Ovary (tissue), 10 donors: ENCODE measurements at places on chromosomes 5 and 9. TPM values are rescaled to one million over a fixed set of nuclear protein-coding genes. Genes with fewer than 3 reads are reported as not detected.

GRCh38 chr5:82745016-82745415, 332.2 kb downstream of the TMEM167A start:
- DNase-seq: no peak

DNA sequence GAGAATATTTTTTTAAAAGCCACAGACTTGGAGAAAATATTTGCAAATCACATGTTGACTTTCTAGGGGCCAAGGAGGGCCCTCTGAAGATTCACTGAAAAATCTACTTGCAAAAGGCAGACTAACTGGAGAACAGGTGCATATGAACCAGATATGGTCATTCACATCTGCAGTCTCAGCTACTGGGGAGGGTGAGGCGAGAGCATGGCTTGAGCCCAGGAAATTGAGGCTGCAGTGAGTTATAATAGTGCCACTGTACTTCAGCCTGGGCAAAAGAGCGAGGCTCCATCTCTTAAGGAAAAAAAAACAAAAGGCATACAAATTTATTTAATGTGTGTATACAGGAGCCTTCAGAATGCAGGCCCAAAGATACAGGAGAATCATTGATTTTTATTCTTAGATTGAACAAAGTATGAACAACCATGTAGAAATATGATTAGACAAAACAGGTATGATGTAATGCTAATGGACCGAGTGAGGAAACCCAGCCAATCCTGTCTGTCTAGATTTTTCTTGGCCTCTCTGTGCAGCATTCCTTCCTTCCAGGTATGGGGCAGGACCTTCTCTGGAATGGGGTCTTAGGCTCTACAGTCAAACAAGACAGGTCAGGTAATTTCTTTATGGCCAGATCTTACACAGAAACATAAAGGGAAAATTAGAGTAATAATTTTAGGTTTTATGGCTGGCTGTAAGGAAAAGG, 15.3 kb upstream of the SLC27A6 start:
- no peak for DNase-seq

DNA sequence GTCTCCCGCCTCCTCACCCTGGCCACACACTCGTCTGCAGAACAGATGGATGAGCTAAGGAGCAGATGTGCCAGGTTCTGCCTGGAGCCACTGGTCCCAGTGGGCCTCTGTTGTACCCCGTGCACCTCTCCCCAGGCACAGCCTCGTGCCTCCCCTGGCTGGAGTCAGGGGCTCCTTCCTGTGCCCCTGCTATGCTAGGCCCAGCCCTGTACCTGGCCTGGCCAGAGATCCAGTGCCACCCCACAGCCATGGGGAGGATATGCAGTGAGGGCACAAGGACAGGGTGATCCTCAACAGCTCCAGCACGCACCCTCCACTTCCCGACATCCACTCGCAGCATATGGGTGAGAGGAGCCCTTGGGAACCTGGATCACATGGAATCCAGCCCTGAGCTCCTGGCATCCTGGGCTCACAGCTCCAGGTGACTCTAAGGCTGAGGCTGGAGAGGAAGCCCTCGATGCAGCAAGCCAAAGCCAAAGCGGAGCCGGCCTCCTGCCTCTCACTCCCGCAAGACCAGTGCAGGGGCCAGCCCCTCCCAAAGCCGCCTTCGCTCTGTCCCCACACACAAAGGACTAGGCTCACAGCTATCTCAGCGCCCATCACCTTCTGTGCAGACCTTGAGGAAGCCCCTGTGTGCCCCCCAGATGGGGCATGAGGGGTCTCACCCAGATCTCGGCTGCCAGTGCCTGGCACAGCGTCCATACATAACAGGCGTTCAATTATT, 23.7 kb upstream of the ADAMTS2 start:
- no peak for DNase-seq

GRCh38 chr5:135319928-135320606, 79.0 kb downstream of the MACROH2A1 start:
- peak; percentile 6 for DNase-seq

DNA sequence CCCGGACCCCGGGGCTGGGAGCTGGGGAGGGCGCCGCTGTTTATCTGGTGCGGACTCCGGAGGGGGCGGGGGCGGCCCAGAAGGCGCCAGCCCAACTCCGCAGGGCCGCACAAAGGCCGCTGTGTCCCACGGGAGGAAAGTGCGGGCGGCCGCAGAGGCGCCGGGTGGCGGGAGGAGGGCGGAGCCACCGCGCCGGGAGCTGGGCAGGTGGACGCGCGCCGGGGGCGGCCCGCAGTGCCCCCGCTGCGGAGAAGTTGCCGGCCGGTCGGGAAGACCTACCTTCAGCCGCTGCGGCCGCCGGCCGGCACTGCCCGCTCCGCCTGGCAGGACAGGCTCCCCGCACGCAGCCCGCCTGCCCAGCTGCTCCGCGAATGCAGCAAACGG, 43.6 kb downstream of the NACC2 start:
- DNase-seq: no peak

Gene AGTPBP1
- total RNA-seq: 11.8 TPM

Gene SPINK13
- not detected for total RNA-seq

Gene HAVCR2
- total RNA-seq: 4.9 TPM

GRCh38 chr5:104370523-104370922, 807.9 kb upstream of the NUDT12 start:
- DNase-seq: no peak

Gene ANAPC2
- 53.9 TPM for total RNA-seq

DNA sequence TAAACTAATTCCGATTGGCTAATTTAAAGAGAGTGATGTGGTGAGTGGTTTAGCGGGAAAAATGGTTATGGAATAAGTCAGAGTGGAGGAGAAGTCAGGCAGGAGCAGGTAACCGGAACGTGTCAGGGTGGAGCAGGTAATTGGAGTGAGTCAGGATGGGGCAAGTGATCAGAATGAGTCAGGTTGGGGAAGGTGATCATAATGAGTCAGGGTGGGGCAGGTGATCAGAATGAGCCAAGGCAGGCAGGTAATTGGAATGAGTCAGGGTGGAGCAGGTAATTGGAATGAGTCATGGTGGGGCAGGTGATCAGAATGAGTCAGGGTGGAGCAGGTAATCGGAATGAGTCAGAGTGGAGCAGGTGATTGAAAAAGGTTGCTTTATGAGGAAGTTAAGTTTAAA, 101.4 kb downstream of the TMEM167A start:
- no peak for DNase-seq

DNA sequence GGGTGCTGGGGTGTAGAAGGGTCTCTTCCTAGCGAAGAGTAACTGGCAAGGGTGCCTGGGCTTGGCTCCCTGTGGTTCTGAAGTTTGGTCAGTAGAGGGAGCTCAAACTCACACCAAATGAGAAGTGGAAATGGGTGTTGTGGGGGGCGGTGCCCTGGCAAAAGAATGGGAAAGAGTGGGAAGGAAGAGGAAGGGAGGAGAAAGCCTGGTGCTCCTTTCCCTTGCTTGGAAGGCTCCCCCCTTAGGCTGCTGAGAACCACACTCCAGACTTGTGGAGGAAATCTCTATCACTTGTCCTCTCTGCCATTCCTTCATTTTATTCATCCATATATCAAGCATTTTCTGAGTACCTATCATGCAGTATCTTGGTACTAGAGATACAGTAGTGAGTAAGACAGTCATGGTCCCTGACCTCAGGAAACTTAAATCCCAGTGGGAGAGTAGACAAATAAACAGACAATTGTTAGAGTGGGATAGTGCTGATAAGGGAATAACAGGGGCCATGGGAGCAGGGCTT, 13.0 kb downstream of the SLC4A9 start:
- DNase-seq: peak; percentile 76

Gene HTR1A
- total RNA-seq: 0.25 TPM

Gene CAMSAP1
- 17.1 TPM for total RNA-seq

GRCh38 chr5:123120197-123120596, 31.2 kb downstream of the PRDM6 start:
- no peak for DNase-seq

GRCh38 chr9:81656004-81656403, 33.3 kb downstream of the TLE1 start:
- no peak for DNase-seq

Gene SV2C
- 1.3 TPM for total RNA-seq

DNA sequence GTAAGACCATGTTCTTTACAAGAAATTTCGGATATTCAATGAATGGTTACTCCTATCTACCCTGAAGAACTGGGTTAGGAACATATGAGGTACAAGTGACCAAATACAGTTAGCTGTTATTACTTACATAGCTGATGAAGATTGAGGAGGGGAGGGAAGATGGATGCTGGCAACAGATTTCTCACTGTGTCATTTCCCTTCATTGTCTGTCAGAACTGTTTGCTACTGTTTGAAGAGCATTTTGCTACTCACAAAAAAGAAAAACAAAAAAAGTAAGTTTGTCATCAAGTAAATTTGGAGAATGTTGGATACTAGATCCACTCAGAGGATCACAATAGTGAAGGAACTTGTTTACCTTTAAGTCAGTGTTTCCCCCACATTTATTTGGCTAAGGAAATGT, 53.7 kb downstream of the ENC1 start:
- DNase-seq: no peak

- no peak for DNase-seq
Observed at GRCh38 chr5:81698813-81699212, 52.1 kb downstream of the SSBP2 start.

- no peak for DNase-seq
Observed at GRCh38 chr5:171299851-171300250, 9.2 kb upstream of the TLX3 start.

GRCh38 chr5:142688281-142688989, 2.5 kb upstream of the FGF1 start:
- DNase-seq: no peak

DNA sequence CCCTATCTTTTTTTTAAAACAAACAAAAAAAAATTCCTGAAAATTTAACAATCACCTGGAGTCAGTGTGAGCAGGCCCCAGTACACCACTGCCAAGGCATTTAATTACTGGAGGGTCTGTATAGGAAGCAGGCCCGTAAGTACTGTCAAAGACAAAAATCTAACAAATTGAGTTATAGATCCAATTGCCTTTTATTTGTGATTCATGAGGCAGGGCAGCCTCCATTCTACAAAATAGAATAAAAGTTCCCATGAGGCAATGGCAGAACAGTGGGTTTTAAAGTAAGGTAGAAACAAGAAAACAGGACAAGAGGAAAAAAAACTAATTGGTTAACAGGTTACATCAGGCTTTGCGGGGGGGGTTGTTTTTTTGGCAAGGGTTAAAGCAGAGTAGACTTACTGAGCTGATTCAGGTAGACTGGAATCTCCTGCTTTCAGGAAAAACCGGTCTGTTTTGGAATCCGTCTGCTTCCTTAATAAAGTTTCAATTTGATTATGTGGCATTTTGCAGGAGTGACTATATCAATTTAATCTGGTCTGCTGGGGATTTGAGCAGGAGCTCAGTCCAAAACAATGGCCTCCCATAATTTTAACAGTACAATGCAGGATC, 48.9 kb downstream of the AUH start:
- DNase-seq: no peak

Gene HRH2
- total RNA-seq: 3.3 TPM

DNA sequence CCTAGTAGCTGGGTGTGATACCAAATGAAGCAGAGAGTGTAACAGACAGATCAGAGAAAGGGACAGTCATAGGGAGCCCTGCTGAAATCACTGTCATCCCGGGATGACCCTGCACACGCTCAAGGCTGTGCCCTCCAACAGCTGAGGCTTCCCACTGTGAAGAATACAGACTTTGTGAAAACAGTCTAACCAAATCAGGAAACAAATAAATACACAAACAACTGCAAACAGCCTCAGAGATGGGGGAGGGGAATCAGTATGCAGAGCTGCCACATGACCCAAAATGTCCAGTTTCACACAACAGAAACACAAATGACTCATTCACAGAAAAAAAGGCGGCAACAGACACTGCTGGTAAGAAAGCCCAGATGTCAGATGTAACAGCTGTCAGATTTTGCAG, 101.9 kb downstream of the ADAMTS2 start:
- no peak for DNase-seq

DNA sequence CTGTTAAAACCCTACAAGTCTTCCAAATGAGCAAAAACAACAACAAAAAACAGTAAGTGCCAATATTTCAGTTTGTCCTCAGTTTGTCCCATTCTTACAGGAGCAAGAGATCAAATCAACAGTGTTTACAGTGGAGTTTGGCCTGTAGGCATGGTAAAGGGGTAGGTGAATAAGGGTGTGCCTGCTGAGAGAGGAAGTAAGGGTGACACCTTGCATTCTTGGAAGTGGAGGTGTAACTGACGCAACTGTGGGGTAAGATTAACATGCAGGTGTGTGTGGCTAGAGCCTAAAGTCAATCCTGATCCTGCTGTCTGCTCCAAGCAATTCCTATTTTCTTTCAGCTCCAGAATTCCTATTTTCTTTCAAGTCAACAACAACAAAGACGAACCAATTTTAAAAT, 43.4 kb downstream of the PFDN1 start:
- no peak for DNase-seq

Gene MPDZ
- 45.3 TPM for total RNA-seq

Gene CEMIP2
- 15.1 TPM for total RNA-seq

GRCh38 chr5:21689587-21689986, 1163.6 kb downstream of the CDH12 start:
- DNase-seq: no peak

DNA sequence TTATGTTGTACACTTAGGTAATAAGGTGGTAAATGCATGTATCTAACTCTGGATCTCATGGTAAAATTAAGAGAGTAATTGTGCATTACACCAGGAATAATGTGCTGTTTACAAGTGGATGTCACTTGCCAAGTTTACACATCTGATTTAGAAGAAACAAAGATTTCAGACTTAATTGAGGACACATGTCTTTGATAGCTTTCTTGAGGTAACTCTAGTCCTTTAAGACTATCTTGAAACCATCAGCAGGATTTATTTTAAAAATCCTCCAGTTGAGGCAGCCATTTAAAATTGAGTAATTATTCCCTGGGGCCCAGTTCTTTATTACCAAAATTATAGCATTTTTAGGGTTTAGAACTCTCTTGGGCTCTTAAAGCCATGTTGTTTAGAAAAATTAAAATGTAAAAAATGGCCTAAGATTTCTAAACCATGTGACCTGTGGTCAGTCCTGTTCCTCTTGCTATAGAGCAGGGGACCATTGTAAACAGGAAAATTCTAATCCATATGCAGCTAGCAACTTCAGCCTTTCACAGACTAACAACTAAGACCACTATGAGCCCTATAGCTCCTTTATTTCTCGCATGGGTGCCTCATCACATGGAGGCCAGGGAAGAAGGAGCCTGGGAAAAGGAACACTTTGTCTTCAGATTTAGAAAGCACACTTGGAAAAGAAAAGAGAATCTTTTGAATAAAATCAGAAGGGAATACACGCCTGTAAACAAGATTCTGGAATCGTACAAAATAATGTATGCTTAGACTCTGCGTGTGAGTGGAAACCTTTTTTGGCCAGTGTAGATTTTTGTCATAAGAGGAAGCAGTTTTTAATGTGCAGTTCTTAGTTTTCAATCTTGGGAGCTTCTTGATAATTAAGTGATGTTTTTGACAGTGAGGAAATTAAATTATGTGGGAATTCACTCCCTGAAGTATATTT, 71.2 kb downstream of the ZSWIM6 start:
- no peak for DNase-seq
